Activated gamma-delta T cell treated with anti-CD3 and anti-CD28 coated beads, Interleukin-2, amount 50 U/mL, for 16 hours (primary cell): ENCODE measurements at places on chromosomes 11 and 22.

DNA sequence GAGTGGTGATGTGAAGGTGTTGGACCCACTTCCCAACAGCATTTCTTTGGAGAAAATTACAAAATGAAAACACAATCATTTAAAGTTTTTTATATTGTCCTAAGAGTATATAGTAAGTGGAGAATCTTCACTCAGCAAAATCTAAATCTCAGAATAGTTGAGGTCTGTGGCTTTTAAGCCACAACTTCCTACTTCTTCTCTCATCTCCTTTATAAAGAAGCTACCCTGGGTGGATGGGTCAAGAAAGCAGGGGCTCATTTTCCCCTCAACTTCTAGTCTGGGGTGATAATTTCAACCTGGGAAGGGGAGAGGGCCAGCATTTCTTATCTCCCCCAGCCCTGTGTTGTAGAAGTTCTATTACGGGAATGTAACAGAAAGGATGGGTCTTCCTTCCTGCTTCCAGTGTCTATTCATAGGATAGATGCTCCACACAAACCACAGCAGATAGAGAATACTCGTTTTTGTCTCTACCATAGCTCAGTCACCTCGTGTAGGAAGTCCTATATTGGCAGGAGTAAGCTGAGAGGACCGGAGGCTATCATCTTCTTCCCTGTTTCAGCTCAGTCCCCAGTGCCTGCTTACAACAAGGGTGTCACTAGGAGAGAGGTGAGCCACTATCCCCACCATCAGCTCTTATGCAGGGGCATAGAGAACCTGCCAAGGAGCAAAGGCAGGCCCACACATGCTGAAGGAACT lies 341.5 kb downstream of the CASP12 start:
- no peak for DNase-seq

GRCh38 chr22:39546889-39547586 lies 14.5 kb upstream of the RPS19BP1 start:
- DNase-seq, result no peak

- DNase-seq, result no peak
Measured at GRCh38 chr11:45551191-45551713, 114.2 kb downstream of the CHST1 start.

DNA sequence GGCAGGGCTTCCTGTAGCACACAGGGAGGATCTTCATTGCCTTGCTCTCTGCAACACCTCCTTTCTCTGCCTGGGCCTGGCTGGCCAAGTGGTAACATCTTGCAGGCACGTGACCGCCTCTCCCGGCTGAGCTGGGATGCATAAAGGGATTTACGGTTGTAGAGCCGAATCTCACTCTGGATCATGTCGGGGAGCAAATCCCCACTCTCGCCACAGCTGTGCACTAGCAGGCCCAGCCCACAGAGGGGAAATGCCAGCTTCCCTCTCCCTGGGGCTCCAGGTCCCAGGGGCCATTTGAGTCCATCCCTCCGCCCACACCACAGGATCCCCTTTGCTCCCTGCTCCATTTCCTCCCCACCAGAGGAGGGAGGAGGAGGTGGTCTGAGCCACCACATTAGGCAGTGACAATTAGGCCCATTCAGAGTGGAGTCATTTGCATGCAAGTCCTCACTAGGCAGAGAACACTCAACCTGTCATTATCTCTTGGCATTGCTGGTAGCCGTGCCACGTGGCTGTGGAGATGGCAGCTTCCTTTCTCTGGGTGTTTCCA lies 196.7 kb downstream of the DSCAML1 start:
- no peak for DNase-seq

DNA sequence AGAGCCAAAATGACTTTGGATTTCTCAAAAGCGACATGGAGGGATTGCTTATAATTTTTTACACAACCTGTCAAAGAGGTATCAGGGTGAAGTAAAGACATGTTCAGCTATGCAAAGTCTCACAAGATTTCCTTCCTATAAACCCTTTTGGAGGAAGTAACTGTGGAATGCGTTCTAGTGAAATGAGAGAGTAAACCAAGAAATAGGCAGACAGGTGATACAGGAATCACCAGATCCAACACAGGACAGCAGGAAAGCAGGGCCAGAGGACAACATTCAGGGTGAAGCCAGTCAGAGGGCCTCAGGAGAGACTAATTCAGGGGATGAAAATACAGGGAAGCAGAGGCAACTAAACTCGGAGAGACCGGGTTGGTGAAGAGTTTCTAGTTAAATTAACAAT lies 90.4 kb upstream of the MTNR1B start:
- DNase-seq, result no peak

DNA sequence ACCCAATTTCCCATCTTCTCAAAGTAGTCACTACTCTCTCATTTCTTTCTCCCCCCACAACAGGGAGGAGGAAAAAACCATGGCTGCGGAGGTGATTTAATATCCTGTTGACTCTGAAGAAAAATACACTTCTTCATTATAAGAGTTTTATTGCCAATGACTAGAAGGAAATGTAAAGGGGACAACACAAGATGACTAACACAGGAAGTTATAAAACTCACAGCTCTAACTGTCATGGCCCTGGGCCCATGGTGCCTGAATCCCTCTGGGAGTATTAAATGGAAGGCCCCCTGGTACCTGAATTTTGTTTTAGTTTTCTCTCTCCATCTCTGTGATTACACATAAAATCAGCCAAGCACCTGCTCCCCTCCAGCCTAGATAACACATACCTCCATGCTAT lies 352.8 kb upstream of the FAT3 start:
- DNase-seq, result no peak

GRCh38 chr22:26887456-26887855 lies 230.1 kb downstream of the MIAT start:
- DNase-seq, result no peak

DNA sequence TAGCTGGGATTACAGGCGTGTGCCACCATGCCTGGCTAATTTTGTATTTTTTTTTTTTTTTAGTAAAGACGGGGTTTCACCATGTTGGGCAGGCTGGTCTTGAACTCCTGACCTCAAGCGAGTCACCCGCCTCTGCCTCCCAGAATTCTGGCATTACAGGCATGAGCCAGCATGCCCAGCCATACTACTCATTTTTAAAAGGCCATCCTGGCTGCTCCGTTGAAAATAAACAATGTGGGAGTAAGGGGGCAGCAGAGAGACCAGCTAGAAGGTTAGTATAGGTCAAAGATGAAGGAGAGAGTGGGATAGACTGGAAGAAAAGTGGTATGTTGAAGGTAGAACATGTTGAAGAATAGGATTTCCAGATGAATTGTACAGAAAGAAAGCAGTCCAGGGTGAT lies 17.6 kb upstream of the LIN7C start:
- DNase-seq, result no peak

DNA sequence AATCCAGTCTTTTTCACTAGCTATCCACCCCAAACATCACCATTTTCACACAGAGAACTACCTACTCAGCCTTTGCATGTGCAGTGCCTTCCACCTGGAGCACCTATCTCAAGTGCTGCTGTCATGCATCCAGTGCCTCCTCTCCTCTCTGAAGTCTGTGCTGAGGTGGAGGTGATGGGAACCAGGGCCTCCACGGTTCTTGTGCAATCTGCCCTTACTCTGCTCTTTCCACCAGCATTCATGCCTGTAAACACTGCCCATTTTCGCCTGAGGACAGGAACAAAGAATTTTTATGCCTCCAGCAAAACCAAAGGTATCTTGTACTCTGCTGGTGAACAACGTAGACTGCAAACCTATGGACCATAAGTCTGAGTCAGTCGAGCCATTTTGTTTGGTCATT lies 27.0 kb downstream of the PITPNB start:
- DNase-seq, result no peak

DNA sequence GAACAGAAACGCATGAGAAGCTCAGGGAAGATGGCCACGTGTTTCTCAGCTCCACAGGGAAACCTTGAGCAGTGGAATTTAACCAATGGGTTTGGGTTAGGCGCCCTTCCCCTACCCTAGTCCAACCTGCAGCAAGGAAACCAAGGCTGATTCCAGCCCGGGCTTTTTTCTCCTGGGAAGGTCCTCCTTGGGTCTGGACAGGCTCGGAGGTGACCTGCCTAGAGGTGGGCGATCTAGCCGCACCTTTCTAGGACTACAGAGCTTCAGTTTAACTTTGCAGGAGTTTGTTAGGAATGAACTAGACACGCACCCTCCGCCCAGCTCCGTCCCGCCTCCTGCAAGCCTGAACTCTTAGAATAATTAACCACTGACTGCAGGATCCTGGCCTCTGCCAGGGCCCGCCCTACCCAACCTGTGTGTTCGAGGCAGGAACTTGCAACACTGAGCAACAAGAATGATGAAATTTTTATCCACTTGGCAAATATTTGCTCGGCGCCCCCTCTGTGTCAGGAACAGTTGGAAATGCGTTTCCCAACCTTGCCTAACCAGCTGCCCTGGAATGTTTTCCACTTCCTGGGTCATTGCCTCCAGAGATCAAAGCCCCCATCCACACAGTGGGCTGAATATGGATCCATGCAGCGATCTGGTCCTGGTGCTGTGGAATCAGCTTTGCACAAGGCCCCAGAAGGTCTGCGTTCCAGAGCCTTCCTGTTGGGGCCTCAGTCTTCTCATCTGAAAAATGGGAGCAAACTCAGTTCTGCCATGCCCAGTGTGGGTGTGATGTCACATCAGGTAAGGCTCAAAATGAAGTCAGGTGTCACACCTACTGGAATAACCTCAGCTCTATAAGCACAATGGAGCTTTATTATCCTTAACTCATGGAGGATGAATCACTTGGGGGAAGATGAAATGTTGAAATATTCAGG lies 13.3 kb downstream of the MPST start:
- no peak for DNase-seq

DNA sequence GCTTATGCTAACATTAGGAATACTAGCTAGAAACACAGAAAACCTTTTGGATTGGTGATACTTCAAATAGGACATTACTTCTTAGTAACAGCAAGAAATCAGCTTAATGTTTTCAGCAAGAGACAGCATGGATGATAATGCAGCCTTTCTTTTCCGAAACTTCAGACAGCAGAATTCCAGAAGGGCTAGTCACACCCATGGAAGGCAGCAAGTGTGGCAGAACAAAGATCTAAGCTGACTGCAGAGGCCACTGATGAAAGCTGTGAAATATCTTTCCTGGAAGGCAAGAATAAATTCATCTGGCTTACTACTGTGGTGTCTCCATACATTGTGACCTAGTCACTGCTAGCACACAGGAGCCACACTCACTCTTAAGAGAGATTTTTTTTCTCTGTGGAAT lies 100.3 kb downstream of the CCDC83 start:
- no peak for DNase-seq

DNA sequence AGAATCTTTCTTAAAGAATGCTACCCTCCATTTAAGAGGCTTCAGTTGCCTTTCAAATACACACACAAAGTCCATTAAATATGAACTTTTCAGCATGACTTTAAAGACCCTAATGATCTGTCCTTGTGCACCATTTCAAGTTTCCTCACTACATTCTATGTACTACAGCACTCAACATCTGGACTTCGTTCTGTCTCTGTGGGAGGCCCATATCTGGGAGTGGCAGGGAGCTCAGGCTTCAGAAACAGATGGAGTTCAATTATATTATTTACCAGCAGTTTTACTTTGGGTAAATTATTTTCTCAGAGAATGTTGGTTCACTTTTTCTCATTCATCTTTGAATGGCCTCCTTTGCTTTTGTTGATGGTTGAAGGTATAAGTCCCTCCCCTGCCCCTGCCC lies 67.4 kb downstream of the ANO3 start:
- no peak for DNase-seq

DNA sequence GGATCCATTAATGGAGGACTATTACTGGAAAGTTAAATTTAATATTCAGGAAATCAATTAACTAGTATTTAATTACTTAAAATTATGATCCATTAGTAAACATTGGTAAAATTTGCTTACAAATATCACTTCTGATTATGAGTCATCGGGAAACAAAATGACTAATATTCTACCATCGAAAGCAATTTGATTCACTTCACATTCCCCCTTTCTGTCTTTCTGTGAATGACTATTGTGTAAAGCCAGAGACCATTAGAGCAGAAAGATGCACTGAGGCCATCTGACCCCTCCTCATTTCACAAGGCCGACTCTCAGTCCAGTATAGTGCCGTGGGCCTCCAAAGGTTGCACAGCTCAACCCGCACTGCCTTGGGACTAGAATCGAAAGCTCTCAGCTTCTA lies 619.0 kb downstream of the OPCML start:
- no peak for DNase-seq

- no peak for DNase-seq
Measured at GRCh38 chr11:124778281-124778680, 16.2 kb upstream of the ESAM start.

DNA sequence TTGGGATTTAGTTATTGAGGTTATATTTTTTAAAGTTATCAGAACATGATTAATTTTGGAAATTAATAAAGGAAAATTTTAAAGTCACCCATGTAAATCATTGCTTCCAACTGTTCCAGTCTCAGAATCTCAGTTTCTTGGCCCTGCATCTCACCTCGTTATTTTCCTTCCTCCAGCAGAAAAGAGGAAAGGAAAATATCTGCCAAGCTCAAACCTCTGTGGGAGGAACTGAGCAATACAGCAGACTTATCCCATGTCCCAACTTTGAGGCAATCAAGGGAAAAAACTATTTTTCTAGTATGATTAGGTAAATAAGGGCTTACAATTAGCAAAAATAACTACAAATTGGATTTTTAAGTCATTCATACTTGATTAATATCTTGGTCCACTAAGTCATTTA lies 30.1 kb downstream of the ELMOD1 start:
- no peak for DNase-seq

DNA sequence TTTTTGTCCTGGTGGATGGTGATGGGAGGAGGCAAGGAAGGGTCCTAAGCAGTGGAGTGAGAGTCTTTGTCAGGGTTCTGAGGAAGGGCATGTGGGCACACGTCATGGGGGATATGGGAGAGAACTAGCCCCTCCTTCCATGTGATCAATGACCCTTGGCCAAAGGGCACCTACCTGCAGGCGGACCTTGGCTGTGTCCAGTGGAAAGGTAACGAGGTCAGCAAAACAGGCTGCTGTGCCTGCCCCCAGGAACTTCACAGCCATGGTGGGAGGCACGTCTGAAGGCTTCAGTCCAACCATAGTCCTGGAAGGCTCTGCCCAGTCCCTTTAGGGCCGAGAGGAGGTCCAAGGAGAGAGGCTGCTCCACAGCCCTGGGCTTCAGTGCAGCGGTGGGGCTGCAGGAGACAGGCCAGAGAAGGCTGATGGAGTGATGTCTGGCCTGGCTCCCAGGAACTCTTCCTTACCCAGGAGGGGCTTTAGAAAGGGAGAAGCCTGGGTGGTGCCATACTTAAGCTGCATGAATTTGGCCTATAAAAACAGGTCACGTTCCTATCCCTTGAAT lies 2.1 kb downstream of the UCP3 start:
- no peak for DNase-seq
